ENCODE measurements at places on chromosomes 4 and X.

DNA sequence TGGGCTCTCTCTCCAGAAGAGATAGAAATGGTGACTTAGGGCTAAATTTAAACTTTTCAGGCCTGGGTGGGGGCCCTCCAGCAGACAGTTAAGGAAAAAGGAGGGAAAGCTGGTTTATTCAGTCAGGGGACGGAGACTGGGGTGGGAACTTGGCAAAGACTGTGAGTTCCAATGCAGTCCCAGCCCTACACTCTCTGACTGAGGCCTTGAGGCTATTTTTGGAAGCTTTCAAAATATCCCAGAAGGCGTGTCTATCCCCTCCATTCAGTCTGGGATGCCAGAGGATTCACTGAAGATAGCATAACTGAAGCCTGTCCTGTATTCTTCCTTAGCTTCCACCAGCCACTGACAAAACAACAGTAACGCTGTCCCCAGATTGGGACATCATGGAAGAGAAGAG is 32.1 kb upstream of the MSN start:
- DNase-seq, result peak; percentile 65

DNA sequence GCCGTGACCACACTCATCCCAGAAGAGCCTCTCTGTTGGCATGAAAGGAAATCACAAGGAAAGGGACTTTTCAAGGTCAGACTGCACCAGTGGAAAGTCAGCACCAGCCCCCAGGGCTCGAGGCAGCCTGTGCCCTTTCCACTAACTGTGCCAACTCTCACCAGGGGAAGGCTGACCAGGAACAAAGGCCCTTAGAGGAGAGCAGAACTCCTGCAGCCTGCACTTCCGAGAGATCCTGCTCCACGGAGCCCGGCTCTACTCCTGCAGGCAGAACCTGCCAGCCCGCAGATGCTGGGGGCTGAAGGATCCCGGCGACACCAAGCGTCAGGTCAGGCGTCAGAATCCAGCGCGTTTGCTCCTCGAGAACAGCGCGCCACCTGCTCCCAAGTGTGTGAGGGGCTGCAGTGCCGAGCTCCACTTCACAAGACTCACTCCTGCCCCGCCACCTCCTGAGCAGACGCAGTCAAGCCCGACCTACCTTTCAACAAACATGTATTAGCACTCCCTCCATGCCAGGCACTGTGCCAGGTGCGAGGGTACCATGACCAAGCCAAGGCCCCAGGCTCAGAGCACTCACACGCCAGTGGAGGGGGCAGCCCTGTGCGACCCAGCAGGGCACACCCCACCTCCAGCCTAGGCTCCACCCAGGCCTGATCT is 13.6 kb upstream of the HELT start:
- no peak for DNase-seq

- DNase-seq, result peak; percentile 64
These were observed 239.6 kb downstream of the GRXCR1 start for GRCh38 chr4:43132010-43132582.

- no peak for DNase-seq
These were observed 374.1 kb downstream of the FBXW7 start for GRCh38 chr4:152161676-152162330.

- DNase-seq, result no peak
These were observed 229.2 kb upstream of the AGTR2 start for GRCh38 chrX:115941388-115941787.

DNA sequence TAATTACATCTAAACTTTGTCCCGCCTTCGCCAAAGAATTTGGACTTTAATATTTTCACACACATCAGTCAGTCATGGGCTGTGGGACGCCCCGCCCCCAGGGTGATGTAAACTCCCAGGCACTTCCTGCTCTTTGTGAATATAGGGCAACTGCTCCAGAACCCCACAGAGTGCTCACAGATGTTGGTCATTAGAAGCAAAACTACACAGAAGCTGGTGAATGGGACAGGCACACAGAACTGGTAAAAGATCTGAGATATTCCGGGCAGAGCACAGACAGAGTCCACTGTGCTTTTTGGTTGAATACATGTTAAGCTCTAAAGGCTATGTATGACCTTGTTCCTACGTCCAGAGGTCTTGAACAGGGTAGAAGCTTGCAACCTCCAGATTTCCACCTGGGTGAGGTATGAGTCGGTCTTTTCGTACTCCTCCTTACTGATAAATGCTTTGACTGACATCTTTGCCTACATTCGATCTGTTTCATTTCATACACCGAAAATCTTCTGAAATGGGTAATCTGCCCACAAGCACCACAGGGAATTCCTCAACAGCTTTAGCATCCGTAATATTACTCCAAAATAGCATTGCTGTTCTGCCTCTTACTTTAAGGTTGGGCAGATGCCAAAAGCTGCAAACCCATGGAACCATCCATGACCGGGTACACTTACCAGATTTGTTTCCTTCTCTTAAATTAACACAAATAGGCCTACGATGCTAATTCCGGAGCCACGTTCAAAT is 144.6 kb downstream of the AMELX start:
- peak; percentile 72 for DNase-seq

- peak; percentile 96 for DNase-seq
These were observed 64.7 kb downstream of the TMEM156 start for GRCh38 chr4:38967260-38968095.

DNA sequence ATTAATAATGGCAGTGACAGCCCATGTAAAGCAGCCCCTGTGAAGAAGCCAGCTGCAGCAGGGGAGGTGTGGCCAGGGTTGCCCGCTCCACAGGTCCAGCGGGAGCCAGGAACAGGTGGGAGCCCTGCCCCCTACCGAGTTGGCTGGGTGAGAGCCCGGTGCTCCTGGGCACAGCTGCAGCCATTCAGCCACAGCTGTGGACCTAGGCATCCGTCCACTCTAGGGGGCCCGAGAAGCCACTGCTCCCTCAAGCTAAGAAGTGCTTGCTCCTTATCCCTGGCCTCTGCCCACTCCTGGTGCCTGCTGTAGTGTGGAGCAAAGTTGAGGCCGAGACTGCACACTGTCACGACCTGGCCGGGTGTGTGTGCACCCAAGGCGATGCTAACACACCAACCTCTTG is 1469.0 kb downstream of the PCDH7 start:
- no peak for DNase-seq

- DNase-seq, result no peak
These were observed 133.7 kb downstream of the ANK2 start for GRCh38 chr4:113183032-113183605.

Measured in adipocyte (in vitro differentiated cells).